K562 (cell line): ENCODE measurements at places on chromosomes 2 and 18. TPM values are rescaled to one million over a fixed set of nuclear protein-coding genes. Genes with fewer than 3 reads are reported as not detected.

SERPINB12 gene
- total RNA-seq, result not detected in 2 replicates

MAL gene
- not detected in 2 replicates for total RNA-seq

FZD7 gene
- total RNA-seq, result 1.9 and 2.4 TPM in 2 replicates

ARHGAP25 gene
- total RNA-seq, result 9.8 and 13.2 TPM in 2 replicates

ASXL3 gene
- not detected in 2 replicates for total RNA-seq

TRIM43 gene
- not detected in 2 replicates for total RNA-seq

OTOS gene
- total RNA-seq, result not detected in 2 replicates

GRHL1 gene
- 4.6 and 5.5 TPM in 2 replicates for total RNA-seq

CAVIN2 gene
- total RNA-seq, result 70.5 and 74.6 TPM in 2 replicates

OSBPL6 gene
- total RNA-seq, result 12.6 TPM in 2 replicates

GNLY gene
- not detected in 2 replicates for total RNA-seq

R3HDM1 gene
- total RNA-seq, result 49.4 and 50.1 TPM in 2 replicates

BCS1L gene
- total RNA-seq, result 52.6 and 56.7 TPM in 2 replicates

NPPC gene
- not detected in 2 replicates for total RNA-seq

EDAR gene
- not detected in 2 replicates for total RNA-seq

POTEF gene
- total RNA-seq, result 2.1 and 2.2 TPM in 2 replicates

TRIM43B gene
- not detected in 2 replicates for total RNA-seq

C2orf66 gene
- not detected in 2 replicates for total RNA-seq

MALL gene
- 0.24 and 0.27 TPM in 2 replicates for total RNA-seq

FNDC4 gene
- total RNA-seq, result 2.8 and 2.9 TPM in 2 replicates

SNED1 gene
- total RNA-seq, result 0.02 and 0.07 TPM in 2 replicates

ANKRD44 gene
- 0.25 and 0.64 TPM in 2 replicates for total RNA-seq

GPR17 gene
- not detected in 2 replicates for total RNA-seq

FBLN7 gene
- 0.13 TPM in 1 of 2 replicates, not detected in the other for total RNA-seq

SLC14A1 gene
- total RNA-seq, result 0.20 TPM in 2 replicates

ACADL gene
- total RNA-seq, result 0.07 TPM in 1 of 2 replicates, not detected in the other

AQP12A gene
- total RNA-seq, result not detected in 2 replicates

MYCN gene
- not detected in 2 replicates for total RNA-seq

RFX8 gene
- total RNA-seq, result not detected in 2 replicates

RAMP1 gene
- total RNA-seq, result 0.29 TPM in 1 of 2 replicates, not detected in the other

C2orf78 gene
- total RNA-seq, result 0.18 and 0.22 TPM in 2 replicates

CHST10 gene
- total RNA-seq, result 16.8 and 19.3 TPM in 2 replicates

LOXHD1 gene
- not detected in 2 replicates for total RNA-seq

BCL11A gene
- total RNA-seq, result 0.07 and 0.13 TPM in 2 replicates

ARHGAP28 gene
- total RNA-seq, result 5.2 and 6.1 TPM in 2 replicates

TGFA gene
- total RNA-seq, result not detected in 2 replicates
